ENCODE measurements at places on chromosomes 5 and 9. TPM values are rescaled to one million over a fixed set of nuclear protein-coding genes. Genes with fewer than 3 reads are reported as not detected.

GRCh38 chr5:176676361-176676824 is 29.1 kb downstream of the TSPAN17 start:
- DNase-seq = peak; percentile 65

- DNase-seq = no peak
These were observed 69.1 kb upstream of the NREP start for GRCh38 chr5:111826064-111826463.

Gene SMIM33
- not detected for total RNA-seq

DNA sequence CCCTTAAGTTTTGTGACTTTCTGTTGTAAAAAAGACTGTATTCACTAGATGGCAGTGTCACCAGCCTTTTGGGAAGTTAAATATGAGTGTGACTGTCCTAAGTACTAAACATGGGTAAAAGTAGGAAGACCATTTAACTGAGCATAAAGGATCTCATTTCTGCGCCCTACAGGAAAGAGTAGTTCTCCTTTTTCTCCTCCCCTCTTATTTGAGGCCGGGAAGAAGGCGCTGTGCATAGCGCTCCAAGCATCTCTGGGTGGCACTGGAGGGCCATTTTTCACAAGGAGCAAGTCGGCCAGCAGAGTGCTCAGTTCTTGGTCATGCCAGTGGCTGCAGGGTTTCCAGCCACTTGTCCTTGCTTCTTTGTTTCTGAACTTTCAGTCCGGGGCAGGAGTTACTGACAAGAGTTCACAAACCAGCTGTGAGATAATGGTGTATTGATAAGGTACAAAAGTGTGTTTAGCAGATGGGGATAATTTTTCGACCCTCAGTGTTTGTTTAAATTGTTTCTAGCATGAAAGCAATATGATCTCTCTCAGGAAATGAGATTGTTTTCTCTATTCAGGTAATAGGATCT is 227.6 kb upstream of the DMRT1 start:
- peak; percentile 77 for DNase-seq

GRCh38 chr9:91783411-91783810 is 166.6 kb downstream of the ROR2 start:
- DNase-seq = no peak

GRCh38 chr5:16881251-16881650 is 54.8 kb downstream of the MYO10 start:
- no peak for DNase-seq

DNA sequence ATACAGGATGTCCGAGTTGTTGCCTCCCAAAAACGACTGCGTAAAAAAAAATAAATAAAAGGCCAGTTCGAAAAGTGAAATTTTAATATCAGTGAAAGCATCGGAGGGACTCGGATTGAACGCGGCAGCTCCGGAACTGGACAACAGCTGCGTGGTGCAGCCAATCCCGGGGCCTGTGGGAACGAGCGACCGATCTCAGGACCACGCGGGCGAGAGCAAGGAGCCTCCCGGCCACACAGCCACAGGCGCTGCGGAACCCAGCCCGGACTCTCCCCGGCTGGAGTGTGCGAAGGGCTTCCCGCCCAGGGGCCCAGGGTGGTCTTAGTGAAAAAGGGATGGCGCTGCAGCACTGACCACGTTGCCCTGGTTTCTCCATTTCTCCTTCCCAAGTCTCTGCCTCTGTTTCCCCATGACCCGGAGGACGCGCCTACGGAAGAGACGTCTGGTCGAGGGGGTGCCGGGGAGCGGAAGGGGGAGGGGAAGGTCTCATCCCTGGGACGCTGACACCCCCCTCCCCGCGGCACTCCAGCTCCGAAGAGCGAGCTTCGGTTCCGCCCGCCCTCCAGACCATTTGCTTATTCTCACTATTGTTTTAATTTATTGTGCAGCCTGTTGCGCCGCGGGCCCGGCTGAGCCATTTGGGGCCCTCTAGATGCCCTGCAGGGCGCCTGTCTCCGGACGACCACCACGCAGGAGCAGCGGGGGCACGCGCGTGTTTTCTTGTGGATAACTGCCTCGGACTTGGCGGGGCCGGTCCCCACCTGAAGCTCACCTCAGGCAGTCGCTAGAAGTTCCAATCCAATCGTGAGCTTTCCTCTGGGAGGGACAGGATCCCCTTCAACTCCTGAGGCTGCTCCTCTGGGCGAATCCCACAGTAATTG is 303.0 kb downstream of the PARP8 start:
- DNase-seq = no peak

Gene PCDHA4
- 1.5 TPM for total RNA-seq

DNA sequence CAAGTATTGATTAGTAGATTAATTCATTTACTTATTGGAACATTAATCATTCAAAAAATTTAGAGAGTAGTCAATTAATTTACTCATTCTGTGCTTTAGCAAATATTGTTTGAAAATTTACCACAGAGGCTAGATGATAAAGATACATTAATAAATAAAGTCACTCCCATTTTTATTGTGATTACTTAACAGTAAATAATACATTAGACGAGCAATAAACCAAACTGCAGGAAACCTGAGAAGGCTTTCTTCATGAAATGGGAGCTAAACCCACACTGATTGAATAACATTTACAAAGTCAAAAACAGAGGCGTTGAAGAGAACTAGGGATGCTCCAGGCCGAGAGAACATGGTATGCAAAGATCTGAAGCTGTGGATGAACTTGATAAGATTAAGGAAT is 38.8 kb upstream of the PRDM9 start:
- no peak for DNase-seq

DNA sequence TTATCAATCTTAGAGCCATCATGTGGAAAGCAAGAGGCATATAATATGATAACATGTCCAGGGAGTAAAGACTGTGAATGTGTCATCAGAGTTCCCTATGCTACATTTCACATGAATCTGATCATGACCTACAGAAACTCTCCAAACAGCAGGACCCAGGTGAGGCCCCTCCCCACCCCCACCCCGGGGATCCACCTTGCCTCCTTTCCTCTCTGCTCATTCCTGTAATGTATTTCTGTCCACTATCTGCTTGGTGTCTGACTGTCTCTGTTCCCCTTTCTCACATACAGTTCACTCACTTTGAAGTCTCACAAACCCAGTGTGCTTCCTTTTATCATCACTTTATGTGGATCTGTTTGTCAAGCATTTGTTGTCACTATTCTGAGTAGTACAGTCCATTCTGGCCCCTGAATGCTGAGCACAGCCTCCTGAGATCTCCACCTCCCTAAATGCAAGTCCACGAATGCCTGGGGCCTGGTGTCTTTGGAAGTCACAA is 76.4 kb upstream of the SMARCA2 start:
- no peak for DNase-seq

Gene AGXT2
- total RNA-seq = not detected

- peak; percentile 78 for DNase-seq
These were observed 120.6 kb downstream of the FOXD1 start for GRCh38 chr5:73327908-73328455.

GRCh38 chr5:164742025-164742424 is 1236.6 kb downstream of the MAT2B start:
- DNase-seq = no peak

Gene CDX1
- not detected for total RNA-seq

DNA sequence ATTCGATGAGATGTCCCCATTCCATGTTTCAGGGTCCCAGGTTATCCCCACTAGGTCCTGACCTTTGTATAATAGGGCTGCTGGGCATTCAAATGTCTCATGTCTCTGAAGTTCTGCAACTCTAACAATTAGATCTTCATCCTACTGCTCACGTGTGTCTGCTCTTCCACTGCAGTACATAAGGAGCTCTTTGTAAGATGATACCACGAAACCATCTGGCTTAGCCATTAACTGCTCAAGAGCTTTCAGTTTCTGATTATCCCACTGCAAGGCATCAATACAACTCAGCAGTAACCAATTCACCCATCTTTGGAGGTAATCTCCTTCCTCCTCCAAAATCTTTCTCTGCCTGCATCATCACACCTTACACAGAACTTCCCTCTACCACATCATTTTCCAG is 49.9 kb upstream of the PPP2CA start:
- DNase-seq = no peak

Gene BTNL9
- total RNA-seq = 15.4 TPM
